ENCODE measurements at places on chromosomes 16 and 17. TPM values are rescaled to one million over a fixed set of nuclear protein-coding genes. Genes with fewer than 3 reads are reported as not detected.

Gene DHRS7C
- not detected for total RNA-seq

Gene CKLF
- 42.4 TPM for total RNA-seq

Gene TOP3A
- 30.3 TPM for total RNA-seq

Gene CTRB2
- total RNA-seq, result not detected

Gene MAF
- 70.1 TPM for total RNA-seq

Gene TRIM47
- total RNA-seq, result 118 TPM

Gene C1QTNF1
- total RNA-seq, result 65.2 TPM

Gene HSD3B7
- 40.5 TPM for total RNA-seq

Gene TMEM235
- total RNA-seq, result not detected

Gene IRX3
- total RNA-seq, result 37.9 TPM

Gene KRT40
- total RNA-seq, result not detected

Gene TP53TG3D
- total RNA-seq, result not detected

Gene RHBDL1
- total RNA-seq, result 0.88 TPM

Gene TMEM204
- 40.9 TPM for total RNA-seq
